ENCODE measurements at places on chromosomes 6 and 20.

DNA sequence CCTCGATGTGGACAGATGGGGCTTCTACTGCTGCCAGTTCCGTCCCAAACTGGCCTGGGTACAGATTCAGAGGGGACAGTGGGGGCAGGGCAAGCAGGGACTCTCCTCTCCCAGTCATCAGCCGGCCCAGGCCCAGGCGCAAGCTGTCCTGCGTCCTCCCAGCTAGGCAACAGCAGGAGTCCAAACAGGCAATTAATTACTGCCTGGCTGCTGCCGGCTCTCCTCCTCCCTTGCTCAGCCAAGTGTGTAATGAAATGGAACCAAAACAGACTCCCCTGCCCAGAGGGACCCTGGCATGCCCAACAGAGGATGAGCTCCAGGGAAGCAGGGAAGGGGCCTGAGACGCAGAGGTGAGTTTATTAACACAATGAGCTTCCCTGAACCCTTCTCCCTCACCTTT, 17.8 kb upstream of the SLC32A1 start:
- DNase-seq: no peak

DNA sequence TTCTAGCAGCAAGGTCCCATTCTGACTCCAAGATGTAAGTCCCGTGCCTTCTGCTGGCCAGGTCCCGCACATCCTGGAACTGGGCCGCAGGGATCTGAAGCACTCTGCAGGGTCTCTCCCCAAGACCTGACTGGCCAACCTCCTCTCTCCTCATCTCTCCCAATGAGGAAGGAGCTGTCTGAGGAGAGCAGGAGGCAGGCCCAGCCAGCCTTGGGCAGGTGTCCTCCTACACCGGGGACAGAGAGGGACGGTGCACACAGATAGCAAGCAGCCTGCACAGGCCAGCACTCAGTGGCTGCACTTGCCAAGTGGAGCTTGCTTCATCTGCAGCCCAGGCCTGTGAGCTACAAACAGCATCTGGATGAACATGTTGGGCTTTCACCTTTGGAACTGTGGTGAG, 76.8 kb upstream of the CD93 start:
- DNase-seq: no peak

GRCh38 chr6:27213544-27214125, 33.9 kb upstream of the PRSS16 start:
- no peak for DNase-seq

GRCh38 chr6:25266456-25267100, 12.6 kb upstream of the CARMIL1 start:
- no peak for DNase-seq

DNA sequence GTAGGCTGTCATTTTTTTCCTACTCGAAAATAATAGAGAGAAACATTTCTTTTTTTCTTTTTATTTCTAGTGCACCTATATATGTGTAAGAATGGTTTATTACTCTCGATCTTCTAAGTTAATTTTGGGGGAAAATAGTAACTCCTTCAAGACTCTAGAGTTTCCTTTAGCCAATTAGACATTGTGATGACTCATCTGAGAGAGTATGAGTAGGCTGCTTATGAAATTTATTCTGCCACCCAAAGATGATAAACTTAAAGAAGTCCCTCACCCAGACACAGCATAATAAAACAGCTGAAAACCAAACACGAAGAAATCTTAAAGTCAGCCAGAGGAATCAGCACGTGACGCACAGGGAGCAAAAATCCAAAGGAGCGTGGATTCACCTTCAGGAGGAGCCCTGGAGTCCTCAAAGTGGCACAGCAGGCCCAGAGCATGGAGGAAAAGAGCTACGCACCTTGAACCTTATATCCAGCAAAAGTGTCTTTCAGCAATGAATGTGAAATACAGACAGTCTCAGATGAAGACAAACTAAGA, 81.9 kb downstream of the ERMARD start:
- DNase-seq: no peak

DNA sequence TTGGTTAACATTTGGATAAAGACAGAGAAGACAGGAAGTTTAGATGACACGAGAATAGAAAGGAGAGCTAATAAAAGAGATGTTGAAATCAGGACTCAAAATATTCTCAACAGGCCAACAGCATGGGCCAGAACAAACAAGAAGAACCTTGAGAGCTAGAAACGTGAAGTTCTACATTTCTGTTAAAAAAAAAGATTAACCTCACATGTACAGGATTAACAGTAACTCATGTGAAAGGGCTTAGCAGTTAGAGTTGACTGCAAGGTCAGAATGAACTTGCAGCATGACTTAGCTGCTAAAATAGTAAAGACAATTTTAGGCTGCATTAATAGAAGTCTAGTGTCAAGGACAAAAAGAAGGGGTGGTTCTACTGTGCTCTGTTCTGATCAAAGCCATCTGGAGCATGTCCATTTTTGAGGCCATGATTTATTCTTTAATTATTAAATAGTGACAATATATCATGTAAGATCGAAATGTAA, 331.1 kb upstream of the HSF2 start:
- no peak for DNase-seq

- DNase-seq: no peak
Measured at GRCh38 chr6:39130691-39131090, 15.7 kb upstream of the SAYSD1 start.

GRCh38 chr6:49839957-49840356, 26.4 kb downstream of the CRISP1 start:
- DNase-seq: no peak

DNA sequence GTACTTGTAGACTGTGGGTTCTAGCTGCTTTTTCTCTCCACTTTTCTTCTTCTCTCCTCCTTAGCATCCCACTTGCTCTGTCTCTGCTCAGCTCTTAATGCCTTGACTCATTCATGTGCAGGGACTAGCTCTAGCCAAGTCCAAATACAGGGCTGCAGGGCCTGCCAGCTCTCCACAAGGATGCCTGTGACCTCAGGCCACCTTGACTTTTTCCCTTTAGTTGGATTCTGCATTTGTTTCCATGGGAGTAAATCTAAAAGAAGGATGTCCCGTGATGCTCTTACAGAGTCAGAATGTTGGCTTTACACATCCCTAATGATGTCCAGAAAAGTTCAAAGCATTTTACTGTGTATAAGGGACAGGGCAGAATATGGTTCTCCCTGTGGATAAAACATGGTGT, 101.8 kb upstream of the PREP start:
- no peak for DNase-seq

- no peak for DNase-seq
Measured at GRCh38 chr20:14775778-14776177, 438.4 kb upstream of the FLRT3 start.

- no peak for DNase-seq
Measured at GRCh38 chr20:24584538-24585356, 115.3 kb downstream of the SYNDIG1 start.

DNA sequence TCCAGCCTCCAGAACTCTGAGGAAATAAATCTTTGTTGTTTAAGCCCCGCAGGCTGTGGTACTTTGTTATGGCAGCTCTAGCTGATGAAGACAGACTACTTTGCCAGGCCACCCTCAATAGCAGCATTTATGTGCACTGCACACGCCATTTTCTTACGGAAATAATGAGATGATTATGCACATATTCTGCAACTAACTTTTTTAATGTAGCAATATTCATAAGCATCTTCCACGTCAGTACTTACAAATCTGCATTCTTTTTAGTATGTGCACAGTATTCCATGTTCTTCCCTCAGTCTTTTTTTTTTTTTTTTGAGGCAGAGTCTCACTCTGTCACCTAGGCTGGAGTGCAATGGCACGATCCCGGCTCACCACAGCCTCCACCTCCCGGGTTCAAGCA, 46.8 kb upstream of the DSP start:
- no peak for DNase-seq

GRCh38 chr6:111105578-111105977, 18.3 kb downstream of the SLC16A10 start:
- DNase-seq: no peak

GRCh38 chr6:35426074-35426473, 26.1 kb upstream of the FANCE start:
- no peak for DNase-seq

DNA sequence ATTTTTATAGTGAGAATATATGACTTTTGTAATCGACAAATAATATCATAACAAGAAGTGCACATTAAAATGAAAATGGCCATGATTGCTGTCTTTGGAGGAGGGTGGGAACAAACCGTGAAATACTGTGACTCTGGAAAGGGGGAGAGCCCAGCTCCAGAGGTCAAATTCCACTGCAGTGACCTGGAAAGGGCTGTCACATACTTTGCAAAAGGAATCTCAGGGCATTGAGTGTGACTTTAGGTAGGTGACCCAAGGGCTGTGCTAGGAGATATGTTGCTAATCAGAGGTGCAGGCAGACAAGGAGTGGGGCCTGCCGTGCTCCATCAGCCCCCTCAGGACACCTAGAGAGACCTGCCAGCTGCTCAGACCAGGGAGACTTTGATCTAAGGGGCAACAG, 28.1 kb upstream of the BMP7 start:
- no peak for DNase-seq

All from stimulated activated CD8-positive, alpha-beta memory T cell treated with anti-CD3 and anti-CD28 coated beads, Interleukin-15, amount 100 ng/mL, for 48 hours (primary cell).